Stimulated activated CD8-positive, alpha-beta memory T cell treated with anti-CD3 and anti-CD28 coated beads, Interleukin-7, amount 100 ng/mL, for 1 hour (primary cell): ENCODE measurements at places on chromosomes 2 and 18.

- no peak for DNase-seq
These were observed 47.2 kb downstream of the CDC42EP3 start for GRCh38 chr2:37623971-37624900.

- no peak for DNase-seq
These were observed 3.5 kb upstream of the B3GNT7 start for GRCh38 chr2:231391981-231392380.

DNA sequence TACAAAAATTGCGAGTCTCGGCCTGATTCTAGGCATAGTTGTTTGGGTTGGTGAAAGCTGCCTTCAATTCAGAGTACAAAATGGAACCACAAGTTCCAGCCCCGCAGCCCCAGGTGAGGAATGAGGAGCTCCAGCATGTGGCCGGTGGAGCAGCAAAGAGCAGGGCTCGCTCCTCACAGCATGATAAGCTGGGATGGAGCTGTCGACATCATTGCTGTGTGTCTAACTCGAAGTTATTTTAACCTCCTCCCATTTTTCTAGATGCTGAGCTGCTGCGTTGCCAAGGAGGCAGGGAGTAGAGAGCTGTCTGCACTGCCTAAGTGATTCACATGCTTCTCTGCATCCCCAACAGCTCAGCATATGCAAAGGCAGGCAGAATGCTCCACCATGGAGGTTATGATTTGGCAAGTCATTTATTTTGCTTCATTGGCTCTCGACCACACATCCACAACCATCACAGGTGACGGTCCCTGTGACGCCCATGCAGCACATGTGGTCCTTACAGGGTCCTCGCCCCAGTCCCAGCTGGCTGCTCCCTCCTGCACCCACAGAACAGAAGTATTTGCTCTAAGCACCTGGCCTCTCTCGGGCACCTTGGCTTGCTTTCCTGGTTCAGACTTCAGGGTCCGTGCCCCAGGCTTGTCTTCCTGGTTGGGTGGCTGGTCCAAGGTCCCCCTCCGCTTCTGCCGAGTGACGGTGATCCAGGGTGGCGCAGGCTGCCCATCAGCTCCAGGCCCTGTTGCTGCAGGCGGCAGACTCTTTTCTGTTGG is 66.0 kb upstream of the MGAT4A start:
- no peak for DNase-seq

- DNase-seq = no peak
These were observed at the start of gene PTH2R for GRCh38 chr2:208406474-208407451. PTH2R (plus strand) TSS chr2:208406792; CDS start chr2:208407044, 252 bp downstream.

DNA sequence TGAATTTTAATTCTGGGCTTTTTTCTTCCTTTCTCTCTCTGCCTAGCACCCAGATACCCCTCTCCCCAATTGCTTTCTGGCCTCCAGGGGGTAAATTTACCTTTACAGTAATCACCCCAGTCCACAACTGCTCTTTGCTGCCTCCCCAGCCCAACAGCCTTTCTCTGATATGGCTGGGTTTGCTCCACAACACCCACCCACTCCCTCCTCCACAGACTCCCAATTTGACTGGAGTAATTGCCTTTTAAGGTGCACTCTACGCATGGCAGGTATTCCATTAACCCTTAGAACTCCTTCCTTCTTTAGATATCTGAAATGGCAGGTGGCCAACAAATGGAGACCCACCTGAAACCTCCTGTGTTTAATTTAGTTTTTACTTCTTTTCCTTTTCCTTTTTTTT is 3.6 kb downstream of the CELF4 start:
- no peak for DNase-seq

- DNase-seq = no peak
These were observed 188.4 kb upstream of the GYPC start for GRCh38 chr2:126467367-126468054.

DNA sequence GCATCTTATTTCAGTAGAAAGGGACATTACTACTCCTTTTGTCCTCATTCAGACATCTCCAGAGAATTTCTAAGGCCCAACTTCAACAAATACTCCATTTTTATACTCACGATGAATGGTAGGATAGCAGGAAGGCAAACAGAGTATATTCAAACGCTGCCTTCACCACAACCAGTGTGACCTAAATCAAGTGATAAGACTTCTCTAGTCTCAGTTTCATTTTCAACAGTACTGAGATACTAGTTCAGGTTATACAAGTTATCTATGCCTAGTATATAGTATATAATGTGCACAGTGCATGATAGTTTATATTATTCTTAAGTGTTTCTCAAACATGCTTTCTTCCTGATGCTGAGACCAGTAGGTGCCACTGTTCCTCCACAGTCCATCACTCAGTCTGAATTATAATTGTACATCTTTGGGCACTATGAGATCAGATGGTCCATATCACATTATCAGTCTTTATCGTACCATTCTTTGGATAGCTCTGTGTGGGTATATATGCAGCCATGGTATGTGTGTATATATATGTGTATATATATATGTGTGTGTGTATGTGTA is 66.3 kb upstream of the RPE start:
- no peak for DNase-seq

- peak; percentile 31 for DNase-seq
These were observed 27.2 kb upstream of the PTPN2 start for GRCh38 chr18:12911025-12911928.

DNA sequence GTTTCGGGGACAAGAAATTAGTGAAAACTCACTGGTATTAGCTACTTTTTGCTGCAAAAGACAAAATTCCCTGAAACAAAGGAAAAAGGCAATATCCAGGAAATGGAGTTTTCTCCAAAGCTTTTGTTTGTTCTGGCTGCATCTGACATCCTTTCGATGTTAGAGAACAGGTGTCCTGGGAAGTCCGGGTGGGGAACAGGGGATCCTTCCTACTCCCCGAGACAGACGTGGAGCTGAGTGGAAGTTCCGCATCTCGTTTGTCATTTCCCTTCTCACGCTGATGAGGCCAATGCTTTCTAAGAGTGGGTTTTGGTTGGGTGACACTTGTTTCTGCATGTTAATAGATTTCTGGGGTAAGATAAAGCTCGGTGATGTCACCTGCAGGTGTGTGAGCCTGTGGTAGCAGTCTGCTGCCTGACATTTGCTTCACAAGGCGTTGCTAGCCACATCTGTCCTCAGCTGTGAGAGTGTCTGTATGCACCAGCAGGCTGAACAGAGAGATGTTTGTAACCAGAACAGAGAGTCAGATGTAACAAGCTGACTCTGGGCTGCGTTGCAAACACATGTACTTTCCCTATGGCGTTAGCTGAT is 125.9 kb downstream of the ACOXL start:
- DNase-seq = no peak

DNA sequence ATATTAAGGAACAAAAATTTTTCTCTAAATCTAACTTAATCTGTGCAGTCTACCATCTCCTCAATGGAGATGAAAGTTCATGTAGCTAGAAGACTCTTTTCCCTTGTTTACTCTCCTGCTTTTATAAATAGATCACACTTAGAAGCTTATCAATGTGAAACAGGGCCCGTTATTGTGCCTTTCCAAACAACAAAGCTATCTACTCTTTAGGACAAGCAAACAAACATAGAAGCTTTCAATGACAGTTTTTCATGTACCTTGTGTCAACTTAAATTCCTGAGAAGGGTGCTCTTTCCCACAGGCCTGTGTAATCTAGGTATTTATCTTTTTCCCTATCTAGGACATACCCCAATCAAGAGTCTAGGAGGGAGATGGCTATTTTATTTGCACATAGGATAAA is 247.8 kb upstream of the CWC22 start:
- DNase-seq = no peak
